CD4-positive, alpha-beta T cell treated with Interleukin-12 subunit alpha and Interleukin-12 subunit beta, for 1 hour (primary cell): ENCODE measurements at places on chromosomes 7 and 10.

DNA sequence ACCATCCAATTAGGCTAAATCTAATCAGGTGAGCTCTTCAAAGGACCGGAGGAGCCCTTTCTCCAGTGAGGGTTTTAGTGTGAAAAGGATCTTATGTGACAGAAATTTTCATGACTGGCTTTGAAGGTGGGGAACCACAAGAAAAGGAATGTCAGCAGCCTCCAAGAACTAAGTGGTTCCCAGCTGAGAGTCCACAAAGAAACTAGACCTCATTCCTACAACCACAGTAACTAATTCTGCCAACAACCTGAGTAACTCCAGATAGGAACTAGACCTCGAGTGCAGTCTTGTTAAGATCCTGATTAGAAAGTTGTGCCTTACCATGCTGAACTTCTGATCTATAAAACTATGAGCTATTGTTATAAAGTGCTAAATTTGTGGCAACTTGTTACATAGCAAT, 51.3 kb downstream of the PCLO start:
- no peak for DNase-seq

GRCh38 chr10:8594176-8594575, 539.7 kb downstream of the GATA3 start:
- no peak for DNase-seq

DNA sequence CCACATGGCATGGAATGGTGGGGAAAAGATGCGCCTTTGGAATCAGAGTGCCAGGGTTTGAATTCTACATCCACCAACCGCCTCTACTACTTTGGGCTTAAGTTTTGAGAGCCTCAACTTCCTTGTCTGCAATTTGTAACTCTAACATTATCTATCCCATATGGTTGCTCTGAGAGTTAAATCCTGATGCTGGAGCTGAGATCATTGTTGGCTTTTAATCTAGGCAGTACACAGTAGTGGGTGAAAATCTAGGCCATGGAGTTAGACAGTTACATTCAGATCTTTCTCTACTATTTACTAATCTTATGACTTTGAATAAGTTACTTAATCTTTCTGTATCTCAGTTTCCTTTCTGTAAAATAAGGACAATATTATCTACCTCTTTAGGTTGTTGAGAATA, 149.7 kb upstream of the AOAH start:
- DNase-seq: no peak

- no peak for DNase-seq
Observed at GRCh38 chr7:106262221-106262881, 22.4 kb downstream of the NAMPT start.
